Stimulated activated CD4-positive, alpha-beta T cell treated with anti-CD3 and anti-CD28 coated beads, Interleukin-4, amount 100 ng/mL, for 4 hours (primary cell): ENCODE measurements at places on chromosomes 16 and 17.
A peak's percentile ranks its signal among the peaks of the same experiment; 100 is the strongest.

DNA sequence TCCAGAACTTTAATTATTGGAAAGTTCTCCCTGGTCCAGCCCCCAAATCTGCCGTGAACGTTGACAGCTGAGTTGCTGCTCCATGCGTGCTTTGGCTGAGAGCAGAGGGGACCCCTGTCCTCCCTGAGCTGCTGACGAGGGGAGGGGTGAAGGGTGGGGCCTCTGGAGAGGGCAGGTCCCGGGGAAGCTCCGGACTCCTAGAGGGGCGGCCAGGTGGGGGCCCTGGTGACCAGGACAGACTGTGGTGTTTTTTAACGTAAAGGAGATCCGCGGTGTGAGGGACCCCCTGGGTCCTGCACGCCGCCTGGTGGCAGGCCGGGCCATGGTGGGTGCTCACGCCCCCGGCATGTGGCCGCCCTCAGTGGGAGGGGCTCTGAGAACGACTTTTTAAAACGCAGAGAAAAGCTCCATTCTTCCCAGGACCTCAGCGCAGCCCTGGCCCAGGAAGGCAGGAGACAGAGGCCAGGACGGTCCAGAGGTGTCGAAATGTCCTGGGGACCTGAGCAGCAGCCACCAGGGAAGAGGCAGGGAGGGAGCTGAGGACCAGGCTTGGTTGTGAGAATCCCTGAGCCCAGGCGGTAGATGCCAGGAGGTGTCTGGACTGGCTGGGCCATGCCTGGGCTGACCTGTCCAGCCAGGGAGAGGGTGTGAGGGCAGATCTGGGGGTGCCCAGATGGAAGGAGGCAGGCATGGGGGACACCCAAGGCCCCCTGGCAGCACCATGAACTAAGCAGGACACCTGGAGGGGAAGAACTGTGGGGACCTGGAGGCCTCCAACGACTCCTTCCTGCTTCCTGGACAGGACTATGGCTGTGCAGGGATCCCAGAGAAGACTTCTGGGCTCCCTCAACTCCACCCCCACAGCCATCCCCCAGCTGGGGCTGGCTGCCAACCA lies at the start of gene MC1R:
Gene MC1R, plus strand, starts transcription at position 410 of the 895 bp plus-strand sequence. Its CDS starts 397 bp downstream, at position 807.
- DNase-seq, result no peak

DNA sequence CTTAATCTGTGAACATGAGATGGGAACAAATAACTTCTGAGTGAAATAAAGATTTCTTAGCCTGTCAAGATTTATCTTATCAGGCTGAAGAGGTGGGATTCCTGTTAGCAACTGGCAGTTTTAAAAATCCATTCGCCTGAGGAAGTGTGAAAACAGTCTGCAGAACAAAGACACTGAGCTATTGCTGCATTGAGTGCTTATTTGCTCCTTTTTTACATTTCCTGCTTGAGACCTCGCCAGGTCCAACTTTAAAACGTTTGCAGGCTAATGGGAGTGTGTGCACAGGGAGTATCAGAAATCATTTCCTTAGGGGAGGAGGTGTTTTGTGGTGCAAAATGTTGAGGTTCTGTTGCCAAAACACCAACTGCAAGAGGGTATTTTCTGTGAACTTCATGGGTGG lies 957.8 kb upstream of the RBFOX1 start:
- DNase-seq, result no peak

DNA sequence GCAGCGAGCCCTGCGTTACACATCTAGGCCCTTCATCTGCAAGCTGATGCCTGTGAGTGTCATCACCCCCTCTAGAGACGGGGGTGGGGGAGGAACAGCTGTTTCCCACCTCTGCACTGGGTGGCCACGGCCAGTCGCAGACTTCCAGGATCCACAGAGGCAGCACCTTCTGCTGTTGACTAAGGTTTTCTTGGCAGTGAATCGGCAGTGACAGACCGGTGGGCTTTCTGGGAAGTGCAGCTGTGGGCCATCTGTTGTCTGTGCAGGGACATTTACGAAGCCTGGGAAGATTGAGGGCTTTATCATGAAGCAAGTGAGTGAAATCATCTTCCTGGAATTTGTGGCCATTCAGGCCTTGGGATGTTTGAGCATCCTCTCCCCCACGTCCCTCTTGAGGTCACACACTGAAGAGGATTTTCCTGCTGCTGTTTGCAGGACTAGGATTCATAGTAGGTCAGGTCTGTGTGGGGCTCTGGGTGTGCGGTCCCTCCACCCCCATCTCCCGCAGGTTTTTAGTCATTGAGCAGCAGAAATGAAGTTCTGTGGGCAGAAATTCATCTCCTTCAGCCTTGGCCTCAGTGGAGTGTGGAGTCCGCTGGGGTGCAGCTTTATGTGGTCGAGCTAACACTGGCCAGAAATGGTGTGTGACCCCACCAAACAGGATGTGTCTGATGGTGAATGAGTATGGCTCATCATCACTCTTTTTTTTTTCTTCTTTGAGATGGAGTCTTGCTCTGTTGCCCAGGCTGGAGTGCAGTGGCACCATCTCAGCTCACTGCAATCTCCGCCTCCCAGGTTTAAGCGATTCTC lies 12.0 kb downstream of the PGS1 start:
- DNase-seq, result no peak

- peak; percentile 18 for DNase-seq
These were observed 34.0 kb downstream of the NEUROD2 start for GRCh38 chr17:39573447-39574298.

DNA sequence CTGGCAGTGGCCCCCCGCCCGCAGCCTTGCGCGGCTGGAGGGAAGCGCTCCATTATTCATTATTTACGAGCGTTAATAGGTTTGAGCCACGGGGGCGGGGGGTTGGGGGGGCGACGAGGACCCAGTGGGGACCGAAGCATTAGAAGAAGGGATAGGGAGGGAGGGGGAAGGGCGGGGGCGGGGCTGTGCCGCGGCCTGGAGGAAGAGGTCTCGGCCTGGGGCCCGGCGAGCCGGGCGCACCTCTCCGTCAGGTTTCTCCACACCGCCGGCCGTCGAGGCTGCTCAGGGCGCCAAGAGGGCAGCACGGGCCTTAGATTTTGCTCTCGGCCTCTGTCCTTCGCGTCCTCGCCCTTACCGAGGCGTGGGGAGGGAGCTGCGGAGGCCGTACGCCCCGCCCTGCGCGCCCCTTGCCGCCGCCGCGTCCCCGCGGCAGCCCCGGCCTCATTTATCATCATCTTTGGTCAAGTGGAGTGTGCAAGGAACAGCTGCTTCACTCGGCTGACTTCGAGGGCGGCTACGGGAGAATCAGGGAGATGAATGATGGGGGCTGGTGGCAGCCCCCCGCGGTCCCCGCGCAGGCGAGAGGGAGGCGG lies 54.2 kb downstream of the SREBF1 start:
- DNase-seq, result no peak

DNA sequence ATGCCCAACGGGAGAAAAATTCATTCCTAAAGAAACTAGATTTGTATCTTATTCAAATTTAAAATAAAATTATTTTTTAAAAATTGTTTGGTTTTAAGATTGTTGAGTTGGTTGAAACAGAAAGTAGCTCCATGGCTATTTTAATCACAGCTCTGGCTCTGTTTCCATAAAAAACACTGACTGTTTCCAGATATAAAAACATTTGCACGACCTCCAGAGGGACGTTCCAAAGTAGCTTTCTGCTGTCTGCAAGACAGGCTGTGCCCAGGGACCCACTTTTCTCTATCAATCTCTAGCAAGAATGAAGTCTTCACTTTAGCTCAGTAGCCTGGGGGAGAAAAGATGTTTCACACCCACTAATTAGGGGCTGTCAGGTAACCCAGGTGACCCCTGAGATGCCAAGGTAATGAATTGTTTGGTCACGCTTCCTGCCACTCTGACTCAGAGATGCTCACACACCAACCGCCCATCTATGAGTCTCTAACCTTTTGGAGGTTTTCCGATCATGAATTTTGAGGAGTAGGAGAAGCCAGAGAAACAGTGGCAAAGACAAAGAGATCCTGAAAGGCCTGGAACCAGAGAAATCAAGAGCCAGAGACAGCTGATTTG lies 220.1 kb upstream of the SOX9 start:
- DNase-seq, result no peak
